Caki2 (cell line): ENCODE measurements at places on chromosomes 5 and 9. TPM values are rescaled to one million over a fixed set of nuclear protein-coding genes. Genes with fewer than 3 reads are reported as not detected.

DNA sequence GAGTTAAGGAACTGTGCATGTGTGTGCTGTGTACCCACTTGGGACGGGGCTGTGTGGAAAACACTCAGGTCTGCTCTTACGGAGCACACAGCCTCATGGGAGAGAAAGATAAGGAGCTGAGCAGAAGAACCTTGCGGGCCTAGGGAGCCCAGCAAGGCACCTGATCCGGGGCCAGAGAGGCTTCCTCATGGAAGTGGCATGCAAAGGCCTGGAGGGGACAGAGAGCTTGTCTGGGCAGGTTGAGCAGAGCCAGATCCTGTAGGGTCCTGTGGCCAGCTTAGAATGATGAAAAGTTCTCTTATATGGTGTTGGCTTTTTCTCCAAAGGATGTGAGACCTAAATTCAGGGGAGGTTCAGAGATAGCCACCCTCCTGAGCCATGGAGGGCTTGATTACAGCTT, 45.2 kb downstream of the NEK6 start:
- no peak for DNase-seq

DNA sequence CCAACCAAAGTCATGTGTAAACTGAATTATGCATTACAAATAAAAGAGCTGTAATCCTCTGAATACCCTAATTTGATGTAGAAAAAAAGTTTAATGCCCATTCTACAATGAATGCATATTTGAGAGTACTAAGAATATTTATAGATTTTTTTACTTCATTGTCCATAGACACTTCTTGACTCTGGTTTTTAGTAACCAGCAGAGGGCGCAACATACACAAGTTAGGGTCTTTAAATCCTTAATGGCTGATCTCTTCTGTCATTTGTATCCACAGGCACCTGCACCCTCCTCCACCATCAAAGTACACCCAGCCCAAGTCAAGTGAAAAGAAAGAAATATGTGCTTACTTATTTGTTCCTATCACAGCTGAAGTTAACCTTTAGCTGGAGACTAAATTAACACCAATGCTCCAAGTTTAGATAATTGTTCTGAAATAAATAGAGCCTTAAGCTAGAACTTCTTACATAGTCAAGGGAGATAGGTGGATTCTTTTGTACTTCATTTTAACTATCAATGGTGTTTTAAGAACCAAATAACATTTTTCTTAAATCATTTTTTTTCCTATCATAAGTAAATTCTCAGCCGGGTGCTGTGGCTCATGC, 524.2 kb upstream of the DAB2 start:
- peak; percentile 46 for DNase-seq

The IFNK gene
- not detected in 2 replicates for total RNA-seq

The MYO10 gene
- 27.8 and 44.0 TPM in 2 replicates for total RNA-seq

DNA sequence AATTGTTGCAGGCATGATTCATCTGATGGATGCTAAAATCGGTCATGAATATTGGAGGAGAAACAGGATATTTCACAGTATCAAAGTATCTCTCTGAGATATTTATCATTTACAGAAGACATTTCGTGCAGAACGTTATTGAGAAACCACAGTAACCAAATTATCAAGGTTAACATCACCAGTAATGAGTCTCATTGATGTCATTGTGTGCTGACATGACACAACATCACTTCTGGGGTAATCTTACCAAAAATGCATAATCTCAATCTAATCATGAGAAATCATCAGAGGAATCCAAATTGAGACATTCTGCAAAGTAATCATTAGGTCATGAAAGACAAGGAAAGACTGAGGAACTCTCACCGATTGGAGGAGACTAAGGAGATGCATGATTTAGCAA, 42.7 kb downstream of the C5orf22 start:
- DNase-seq: no peak

DNA sequence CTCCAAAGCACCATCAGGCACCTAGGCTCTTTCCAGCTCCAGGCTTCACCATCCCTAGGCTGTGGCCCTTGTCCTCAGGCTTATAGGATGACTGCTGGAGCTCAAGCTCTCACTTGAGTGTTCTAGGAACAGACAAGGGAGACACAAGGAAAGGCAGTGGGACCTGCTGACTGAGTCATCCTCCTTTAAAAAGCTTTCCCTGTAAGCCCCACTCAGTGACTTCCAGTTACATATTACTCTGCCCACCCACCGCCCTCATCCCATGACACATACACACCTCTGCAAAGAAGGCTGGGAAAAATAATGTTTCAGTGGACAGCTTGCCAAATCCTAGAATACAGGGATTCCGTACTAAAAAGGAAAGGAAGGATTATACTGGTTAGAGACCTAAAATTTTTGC, 154.2 kb upstream of the ZNF366 start:
- no peak for DNase-seq

DNA sequence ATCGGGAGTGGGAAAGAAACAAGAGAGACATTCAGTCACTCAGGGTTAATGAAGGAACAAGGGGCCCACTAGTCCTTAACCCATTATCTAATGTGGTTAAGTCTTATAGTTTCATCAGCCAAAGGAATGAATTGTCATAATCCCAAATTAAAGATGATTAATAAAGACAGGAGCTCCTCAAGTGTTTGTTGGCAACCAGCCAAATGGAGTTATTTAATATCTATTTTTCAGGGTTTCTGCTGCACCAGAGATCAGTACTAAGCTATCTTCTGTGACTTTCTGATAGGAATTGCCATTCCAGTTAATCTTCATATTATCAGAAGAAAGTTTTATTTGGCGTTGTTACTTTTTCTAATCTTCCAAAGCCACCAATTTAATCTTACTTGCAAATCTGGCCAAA, 34.0 kb upstream of the FCHO2 start:
- DNase-seq: no peak

The ACTBL2 gene
- 0.23 and 1.0 TPM in 2 replicates for total RNA-seq

GRCh38 chr9:127612939-127613582, 984 bp downstream of the STXBP1 start:
- DNase-seq: peak; percentile 37

DNA sequence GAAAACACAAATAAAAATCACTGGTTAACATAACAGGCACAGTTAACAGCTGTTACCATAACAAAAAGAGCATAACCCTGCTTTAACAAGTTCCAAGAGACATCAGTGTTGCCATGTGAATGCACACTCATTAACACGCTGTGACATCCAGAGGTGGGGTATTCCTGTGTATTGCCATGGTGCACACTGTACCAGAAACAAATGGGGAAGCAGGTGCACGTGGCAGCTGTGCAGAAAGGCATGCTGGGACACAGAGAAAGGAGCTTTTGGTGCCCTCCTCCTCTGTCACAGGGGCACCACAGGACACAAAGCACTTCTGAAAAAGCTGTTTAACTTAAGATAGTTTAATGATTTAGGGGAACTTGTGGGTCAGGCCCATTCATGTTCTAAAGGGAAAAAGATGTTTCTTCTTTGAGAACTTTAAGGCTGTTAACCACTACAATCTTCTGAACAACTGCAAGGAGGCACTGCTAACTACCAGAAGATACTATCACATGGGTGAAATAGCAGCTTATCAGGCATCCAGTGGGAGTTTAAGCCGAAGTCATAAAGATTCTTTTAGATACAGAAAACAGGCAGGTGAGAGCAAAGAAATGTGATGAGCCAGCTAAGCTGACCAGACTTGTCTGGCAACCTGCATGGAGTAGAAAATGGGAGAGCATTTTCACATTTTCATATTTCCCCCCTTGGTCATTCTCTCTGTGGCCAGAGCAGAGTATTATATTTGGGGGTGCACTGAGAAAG, 56.4 kb upstream of the GOLPH3 start:
- DNase-seq: no peak

- DNase-seq: no peak
Measured at GRCh38 chr9:13215791-13216554, 63.5 kb downstream of the MPDZ start.

- DNase-seq: no peak
Measured at GRCh38 chr9:133253268-133253667, 21.7 kb downstream of the ABO start.

- no peak for DNase-seq
Measured at GRCh38 chr5:79261897-79262296, 26.0 kb downstream of the JMY start.

DNA sequence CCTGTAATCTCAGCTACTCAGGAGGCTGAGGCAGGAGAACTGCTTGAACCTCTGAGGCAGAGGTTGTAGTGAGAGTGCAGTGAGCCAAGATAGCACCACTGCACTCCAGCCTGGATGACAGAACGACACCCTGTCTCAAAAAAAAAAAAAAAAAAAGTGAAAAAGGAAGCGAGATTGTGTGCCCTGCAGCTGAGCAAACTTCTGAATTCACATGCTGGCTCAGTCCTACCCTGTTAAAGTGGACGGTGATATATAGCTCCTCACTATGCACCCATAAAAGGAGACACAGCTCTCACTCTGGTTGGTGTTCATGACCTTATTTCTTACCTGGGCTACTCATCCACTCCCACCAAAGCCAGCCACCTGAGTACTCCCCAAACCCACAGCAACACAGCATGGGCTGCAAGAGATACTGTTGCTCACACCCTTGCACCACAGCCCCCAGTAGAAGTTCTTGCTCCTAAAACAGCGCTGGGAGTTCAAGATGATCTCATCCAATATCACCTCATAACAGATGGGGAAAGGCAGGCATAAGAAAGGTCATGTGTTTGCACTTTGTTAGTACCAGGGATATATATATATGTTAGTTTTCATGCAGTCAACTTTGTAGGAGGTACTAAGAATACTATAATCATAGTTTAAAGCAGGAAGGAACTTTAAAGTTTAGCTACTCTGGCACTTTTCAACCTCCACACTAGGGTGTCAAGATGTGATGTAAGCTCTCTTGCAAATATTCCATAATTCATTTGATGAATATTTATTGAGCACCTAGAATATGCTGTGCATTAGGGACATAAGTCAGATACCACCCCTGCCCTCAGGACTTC, 4.0 kb downstream of the TTLL11 start:
- DNase-seq: no peak

DNA sequence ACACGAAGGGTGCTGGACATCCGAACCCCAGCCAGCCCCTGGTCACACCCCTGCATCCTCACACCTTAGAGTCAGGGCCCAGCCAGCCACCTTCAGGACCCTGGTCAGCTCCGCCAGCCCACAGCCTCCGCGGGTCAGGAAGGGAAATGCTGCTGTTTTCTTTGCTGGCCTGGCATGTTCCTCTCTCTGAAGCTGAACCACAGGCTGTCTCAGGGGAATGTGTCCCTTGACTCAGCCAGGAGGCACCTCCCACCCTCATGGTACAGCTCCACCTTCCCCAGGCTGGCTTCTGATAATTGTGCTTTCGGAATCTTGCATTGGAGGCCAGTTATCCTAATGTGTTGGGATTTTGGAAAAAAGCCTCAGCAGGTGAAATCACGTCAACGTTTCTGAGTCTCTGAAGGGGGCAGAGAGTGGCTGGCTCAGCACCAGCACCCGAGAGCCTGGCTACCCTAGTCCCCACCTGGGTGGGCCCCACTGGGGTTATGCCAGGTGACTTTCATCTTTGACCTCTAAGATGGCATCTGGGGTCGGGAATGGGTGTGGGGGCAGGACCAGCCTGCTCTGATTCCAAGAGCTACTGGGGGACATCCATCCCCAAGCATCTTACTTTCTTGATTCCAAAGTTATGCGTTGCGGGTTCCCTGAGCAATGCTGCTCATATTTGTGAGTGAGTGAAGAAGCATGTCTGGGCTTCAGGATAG, 9.8 kb upstream of the OLFM1 start:
- peak; percentile 44 for DNase-seq

GRCh38 chr9:89450213-89450612, 47.7 kb downstream of the SEMA4D start:
- no peak for DNase-seq

- DNase-seq: no peak
Measured at GRCh38 chr9:135088979-135089847, 1.7 kb downstream of the OLFM1 start.

GRCh38 chr5:10366310-10367272, 13.1 kb downstream of the MARCHF6 start:
- DNase-seq: peak; percentile 45

The ANKRD34B gene
- 3.3 and 3.4 TPM in 2 replicates for total RNA-seq

The C9orf57 gene
- 0.78 TPM in 1 of 2 replicates, not detected in the other for total RNA-seq

The MFAP3 gene
- 18.2 and 27.0 TPM in 2 replicates for total RNA-seq

GRCh38 chr5:13553896-13554295, 390.6 kb downstream of the DNAH5 start:
- DNase-seq: peak; percentile 30

DNA sequence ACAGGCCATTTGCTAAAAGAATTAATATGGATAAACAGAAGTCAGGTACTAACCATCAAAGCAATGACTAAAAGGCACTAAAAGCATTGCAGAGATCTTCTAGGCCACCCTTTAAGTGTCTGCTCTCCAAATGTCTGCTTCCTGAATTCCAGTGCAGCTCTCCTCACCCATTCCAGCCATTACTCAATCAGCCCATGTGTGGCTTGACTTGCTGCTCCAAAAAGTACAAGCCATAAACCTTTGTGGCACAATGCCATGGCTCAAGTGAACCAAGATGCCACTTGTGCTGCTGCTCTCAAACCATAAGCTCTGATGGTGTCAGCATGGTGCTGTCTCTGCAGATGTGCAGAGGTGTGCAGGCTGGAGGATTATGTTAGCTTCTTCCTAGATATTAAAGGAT, 290.2 kb upstream of the POU5F2 start:
- DNase-seq: no peak

DNA sequence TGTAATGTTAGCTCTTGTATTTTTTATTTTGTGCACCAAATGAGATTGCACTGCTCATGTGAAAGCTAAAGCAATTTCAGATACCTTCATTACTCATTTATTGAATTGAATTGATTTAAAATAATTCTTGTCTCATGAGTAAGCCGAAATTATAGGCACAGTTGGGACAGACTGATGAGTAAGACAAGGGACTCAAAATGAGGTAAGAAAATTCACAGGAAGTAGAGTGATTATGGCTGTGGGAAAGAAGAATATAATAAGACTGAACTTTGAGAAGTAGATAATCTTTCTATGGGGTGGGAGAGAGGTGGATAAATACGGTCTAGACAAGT, 51.1 kb downstream of the NUDT12 start:
- DNase-seq: peak; percentile 25

The PNPLA7 gene
- 0.09 and 0.98 TPM in 2 replicates for total RNA-seq

DNA sequence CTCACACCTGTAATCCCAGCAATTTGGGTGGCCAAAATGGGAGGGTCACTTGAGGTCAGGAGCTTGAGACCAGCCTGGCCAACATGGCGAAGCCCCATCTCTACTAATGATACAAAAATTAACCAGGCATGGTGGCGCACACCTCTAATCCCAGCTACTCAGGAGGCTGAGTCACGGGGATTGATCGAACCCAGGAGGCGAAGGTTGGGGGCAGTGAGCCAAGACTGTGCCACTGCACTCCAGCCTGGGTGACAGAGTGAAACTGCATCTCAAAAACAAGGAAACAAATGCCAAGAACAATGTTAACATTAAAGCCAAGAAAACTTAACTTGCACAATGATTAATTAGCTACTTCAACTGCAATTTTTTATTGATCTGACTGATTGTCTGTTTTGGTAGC, 202.6 kb downstream of the ARRDC3 start:
- no peak for DNase-seq

The TSLP gene
- not detected in 2 replicates for total RNA-seq

GRCh38 chr5:31036411-31036810, 157.1 kb upstream of the CDH6 start:
- DNase-seq: no peak

- no peak for DNase-seq
Measured at GRCh38 chr5:60482301-60482700, 217.7 kb downstream of the DEPDC1B start.

GRCh38 chr9:37917313-37917731, 13.4 kb upstream of the SLC25A51 start:
- DNase-seq: no peak
